ENCODE measurements at places on chromosomes 7 and 10.

DNA sequence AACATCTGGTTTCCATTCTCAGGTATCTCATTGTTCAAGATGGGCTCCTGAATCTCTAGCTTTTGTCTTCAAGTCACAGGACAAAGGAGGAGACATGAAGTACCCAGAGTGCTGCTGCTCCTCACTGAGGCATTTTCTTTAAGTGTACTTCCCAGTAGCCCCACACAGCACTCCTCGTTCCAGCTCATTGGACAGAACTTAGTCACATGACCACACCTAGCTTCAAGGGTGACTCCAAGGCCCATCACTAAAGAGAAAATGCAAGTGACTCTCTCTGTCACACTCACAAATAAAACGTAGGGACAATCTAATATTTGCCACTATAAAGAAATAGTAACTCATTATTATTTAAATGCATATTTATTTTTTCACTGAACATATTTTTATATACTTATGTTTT is 58.3 kb upstream of the NEUROD6 start:
- no peak for DNase-seq

- no peak for DNase-seq
Measured at GRCh38 chr10:8052956-8053445, 1.5 kb upstream of the GATA3 start.

- DNase-seq: peak; percentile 96
Measured at GRCh38 chr10:84424731-84425167, 96.4 kb downstream of the CCSER2 start.

DNA sequence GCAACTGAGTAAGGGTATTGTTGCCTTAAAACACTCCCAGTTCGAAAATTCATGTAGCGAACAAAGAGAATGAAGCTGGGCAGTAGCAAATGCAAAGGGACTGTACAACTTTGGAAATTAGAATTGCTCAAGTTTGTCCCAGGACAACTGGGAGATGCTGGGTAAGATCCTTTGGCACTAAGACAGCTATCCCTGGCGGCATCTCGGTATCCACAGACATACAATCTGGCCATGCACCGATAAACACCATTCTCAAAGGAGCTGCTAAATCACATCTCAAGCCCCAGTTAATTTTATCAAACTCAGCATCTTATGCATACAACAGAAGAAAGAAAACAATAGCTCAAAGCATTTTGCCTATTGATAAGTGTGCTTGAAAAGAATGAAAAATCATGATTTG is 177.3 kb downstream of the AMPH start:
- no peak for DNase-seq

DNA sequence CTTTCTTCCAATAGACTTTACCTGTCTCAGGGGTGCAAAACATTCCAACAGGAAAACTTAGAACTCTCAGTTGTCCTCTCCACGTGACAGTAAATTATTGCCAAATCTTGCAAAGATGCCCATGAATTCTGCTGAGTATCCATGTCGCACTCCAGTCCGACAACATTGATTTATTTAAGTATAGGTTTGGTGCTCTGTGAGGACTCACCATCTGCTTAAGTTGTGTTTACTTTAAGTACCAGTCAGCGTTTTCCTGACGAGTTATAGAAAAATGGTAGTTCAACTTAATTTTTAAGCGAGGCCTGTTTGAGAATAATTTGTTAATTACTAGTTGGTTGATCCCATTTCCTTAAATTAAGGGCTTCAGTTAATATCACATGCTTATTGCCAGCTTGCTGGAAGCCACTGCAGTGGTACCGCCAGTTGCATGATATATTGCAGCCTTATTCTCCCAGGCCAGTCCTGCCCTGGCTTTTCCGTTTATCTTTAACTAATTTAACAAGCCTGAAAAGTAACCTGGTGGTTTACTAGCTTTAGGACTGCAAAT is 27.8 kb downstream of the CREB5 start:
- no peak for DNase-seq

DNA sequence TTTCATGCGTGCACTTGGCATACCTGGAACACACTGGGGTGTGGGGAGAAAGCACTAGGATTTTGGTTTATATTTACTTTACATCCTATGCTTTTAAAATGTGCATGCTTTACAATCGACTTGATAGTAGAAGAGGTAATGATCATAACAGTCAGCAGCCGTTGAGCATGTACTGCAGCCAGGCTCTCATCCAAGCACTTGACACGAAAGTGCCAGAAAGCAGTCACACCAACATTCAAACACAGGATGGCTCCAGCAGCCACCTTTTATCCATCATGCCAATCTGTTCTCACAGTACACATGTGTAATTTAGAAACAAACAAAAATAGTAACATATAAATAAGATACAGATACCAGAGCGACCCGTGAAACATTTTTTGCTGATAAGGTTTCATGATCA is 1.2 kb upstream of the FAM241B start:
- no peak for DNase-seq

- peak; percentile 81 for DNase-seq
Measured at GRCh38 chr7:24831240-24831639, 74.0 kb upstream of the GSDME start.

DNA sequence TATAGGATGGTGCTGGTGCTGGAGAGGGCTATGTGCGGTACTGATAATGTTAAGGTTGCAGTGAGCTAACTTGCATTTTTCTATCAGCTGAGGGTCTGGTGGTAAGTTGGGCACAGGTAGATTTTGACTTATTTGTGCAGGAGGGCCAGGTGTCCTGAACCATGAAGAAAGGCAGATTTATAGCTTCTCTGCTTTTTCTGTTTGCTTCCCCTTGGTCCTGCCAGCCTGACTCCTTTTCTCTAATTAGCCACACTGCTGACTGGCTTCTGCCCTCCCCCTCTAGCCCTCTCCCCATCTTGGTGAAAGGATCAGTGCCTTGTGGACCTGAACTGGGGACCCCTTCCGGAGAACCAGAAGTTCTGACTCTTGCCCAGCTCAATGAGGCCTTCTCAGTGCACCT is 40.8 kb upstream of the STEAP4 start:
- no peak for DNase-seq

GRCh38 chr7:51706851-51707250 is 390.2 kb upstream of the COBL start:
- DNase-seq: no peak

GRCh38 chr7:70356085-70356786 is 758.0 kb downstream of the AUTS2 start:
- no peak for DNase-seq

Measured in fibroblast of skin of back (primary cell).